ENCODE measurements at places on chromosomes 4 and X.

DNA sequence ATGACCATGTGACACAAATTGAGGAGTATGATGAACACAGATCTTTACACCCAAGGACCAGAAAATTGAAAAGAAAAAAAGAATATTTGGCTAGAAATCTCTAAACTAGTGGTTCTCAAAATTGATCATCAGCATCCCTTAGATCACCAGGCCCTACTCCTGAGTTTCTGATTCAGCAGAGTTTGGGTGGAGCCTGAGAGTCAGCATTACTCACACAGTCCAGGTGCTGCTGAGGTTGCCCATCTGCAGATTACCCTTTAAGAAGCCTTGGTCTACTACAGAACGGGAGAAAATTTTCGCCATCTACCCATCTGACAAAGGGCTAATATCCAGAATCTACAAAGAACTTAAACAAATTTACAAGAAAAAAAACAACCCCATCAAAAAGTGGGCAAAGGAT, 182.8 kb downstream of the MOSPD2 start:
- no peak for DNase-seq

- DNase-seq, result no peak
Measured at GRCh38 chr4:127335732-127336131, 297.0 kb upstream of the INTU start.

DNA sequence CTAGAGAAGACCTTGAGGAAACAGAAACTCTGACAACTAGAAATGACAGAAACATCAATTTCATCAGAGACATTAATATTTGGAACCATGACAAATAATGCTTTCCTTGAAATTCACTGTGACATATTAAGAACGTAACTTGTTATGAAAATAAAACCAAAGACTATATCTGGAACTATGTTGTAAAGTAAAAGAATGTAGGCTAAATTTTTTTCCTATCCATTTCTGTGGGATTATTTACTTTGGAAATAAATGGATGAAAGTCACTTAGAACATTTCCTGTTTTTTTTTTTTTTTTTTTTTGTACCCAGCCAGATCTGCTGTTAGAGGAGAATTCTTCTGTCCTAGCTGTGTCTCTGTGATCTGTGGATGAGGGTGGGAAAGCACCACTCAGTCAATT, 255.9 kb downstream of the SPRY1 start:
- no peak for DNase-seq

DNA sequence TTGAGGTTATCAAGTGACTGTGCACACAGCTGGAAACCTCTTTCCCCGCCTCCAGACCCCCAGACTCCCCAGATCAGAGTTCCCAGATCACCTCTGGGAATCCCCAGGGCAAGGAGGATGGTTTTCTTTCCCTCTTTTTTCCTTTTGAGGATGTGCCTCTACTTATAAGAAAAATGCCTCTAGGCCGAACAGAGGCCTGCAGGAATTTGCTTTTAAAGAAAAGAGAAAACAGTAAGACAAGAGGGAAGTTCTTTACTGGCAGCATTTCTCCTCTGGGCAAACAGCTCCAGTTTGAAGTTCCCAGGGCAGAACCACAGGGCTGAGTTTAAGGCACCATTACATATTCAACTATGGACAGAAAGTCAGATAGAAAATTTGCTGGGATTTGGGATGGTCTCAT, 837.9 kb upstream of the LCORL start:
- DNase-seq, result no peak

- no peak for DNase-seq
Measured at GRCh38 chr4:130705023-130705422, 1609.1 kb downstream of the C4orf33 start.

DNA sequence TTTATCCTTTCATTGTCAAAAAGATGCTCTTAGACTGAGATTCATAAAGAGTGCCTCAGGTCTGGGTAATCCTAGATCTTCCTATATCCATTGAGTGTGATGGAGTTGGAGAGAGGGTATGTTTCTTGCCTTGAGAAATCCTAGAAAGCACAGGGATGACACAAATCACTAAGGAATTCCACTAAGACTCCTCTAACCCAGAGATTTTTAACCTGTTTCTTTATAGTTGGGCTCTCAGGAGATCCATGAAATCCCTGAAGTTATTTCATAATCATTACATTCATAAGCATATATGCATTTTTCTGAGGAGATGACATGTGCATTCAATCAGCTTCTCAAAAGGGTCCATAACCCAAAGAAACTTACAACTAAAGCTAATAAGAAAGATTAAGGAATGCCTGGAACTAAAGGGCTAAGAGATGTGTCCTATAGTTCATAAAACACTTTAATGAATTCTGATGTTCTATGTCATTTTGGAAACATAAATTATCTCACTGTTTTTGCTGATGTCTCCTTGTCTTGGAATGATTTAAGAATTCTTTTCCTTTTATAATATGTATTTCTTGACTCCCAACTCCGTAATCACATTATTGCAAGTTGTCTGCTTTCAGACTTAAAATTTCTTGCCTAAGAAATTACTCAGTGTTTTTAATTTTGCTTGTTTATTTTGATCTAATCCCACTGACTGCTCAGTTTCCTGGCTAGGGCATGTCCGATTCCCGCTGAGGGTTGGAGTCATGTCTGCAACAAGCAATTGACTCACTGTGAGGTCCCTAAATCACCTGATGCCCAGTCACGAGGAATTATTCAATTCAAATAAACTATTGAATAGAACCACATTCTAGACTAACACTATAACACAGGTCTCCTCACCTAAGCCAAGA, 2.8 kb upstream of the AMTN start:
- DNase-seq, result no peak

DNA sequence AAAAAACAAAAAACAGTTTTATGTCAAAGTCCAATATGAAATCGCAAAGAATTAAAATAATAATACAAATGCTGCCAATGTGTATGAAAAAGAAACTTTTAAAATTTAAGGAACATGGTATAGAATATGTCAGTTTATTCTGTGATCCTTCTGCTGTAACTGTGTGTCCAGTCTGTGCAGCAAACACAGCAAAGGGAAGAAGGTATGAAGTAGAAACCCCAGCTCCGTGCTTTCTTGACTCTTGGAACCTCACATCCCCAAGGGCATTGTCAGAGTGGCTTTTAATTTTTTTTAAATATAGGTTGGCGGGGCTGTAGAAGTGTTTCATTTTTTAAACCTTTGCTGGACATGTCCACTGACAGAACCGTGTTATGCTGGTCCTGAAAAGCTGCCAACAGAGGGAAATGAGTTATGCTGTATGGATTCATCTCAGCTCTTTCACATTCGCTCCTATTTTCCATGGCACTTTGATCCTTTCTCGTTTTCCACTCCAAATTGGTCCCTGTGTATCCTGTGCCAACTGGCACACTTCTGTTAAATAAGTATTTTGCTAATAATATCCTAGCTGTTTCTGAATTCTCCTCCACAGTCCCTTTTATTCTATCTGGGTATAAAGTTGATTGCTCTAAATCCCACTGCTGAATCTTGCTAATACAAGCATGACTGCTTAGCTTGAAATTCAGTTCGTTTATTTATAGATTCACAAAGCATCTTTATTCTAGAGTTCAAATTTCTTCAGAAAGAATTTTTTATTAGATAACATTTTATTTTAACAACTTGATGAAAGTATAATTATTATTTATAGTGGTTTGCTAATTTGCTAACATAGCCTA, 127.0 kb upstream of the DDIT4L start:
- no peak for DNase-seq

GRCh38 chrX:133813971-133814370, 171.4 kb downstream of the GPC3 start:
- no peak for DNase-seq

- no peak for DNase-seq
Measured at GRCh38 chrX:13115146-13115855, 70.9 kb upstream of the FAM9C start.

DNA sequence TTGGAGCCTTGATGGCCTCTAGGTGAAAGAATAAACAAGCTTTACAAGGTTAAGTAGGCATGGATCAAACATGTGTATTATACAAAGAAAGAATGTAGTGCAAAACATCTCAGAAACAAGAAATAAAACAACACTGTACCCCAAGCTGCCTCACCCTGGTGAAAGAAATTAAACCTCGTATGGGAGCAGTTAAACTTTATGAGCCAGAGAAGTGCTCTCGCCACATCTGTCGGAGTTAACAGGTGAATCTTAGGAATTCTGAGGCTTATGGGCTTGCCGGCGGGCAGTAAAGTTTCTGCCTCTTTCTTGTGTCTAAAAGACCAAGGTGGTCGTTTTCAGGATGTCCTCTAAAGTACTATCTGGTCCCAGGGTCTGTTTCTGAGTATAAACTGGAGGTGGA, 34.0 kb upstream of the ARSH start:
- DNase-seq, result no peak

GRCh38 chr4:3527101-3527913, 4.9 kb downstream of the LRPAP1 start:
- no peak for DNase-seq

GRCh38 chr4:106893395-106893881, 142.7 kb downstream of the DKK2 start:
- no peak for DNase-seq

GRCh38 chr4:61201561-61201960, 1.4 kb downstream of the ADGRL3 start:
- no peak for DNase-seq

DNA sequence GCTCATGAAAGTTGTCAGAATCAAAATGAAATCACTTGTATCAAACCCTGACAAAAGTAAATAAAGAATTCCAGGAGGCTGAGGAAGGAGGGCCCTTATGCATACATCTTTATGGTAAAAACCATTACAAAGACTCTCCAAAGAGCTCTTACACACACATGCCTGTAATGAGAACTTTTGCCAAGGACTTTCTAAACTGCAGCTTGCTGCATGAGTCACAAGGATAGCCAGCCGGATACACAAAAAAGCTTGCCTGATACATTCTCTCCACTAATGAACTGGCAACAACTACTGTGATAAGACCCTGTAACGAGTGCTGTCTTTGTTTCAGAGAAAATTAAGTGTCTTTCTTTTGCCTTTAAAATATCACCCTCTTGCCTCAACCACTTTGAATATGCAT, 618.1 kb downstream of the PPP4R3C start:
- no peak for DNase-seq

- DNase-seq, result no peak
Measured at GRCh38 chr4:40340030-40340429, 4.9 kb downstream of the CHRNA9 start.

GRCh38 chr4:189083769-189084168, 856.9 kb upstream of the FRG1 start:
- DNase-seq, result no peak

DNA sequence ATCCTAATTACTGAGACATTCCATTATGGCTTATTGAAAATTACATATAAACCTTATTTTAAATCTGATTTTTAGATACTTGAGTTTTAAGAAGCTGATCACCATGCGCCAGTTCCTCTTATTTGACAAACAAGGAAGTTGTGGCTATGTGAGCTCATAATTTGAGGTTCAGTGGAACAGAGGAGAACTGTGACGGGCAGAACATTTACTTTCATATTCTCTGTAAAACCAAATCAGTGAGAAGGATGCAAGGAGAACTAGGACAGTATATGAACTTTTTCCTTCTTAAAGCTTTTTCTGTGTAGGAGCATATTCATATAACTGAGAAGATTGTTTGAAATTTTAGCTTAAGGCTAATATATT, 25.3 kb downstream of the STIM2 start:
- peak; percentile 45 for DNase-seq

DNA sequence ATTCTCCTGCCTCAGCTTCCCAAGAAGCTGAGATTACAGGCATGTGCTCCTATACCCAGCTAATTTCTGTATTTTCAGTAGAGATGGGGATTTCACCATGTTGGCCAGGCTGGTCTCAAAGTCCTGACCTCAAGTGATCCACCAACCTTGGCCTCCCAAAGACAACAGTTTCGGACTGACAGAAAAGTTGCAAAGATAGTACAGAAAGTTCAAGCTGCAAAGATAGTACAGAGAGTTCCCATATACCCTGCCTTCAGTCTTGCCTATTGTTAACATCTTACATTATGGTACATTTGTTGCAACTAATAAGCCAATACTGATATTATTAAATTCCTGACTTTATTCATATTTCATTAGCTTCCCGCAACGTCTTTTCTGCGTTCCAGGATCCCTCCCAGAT, 65.8 kb downstream of the SUPT20HL2 start:
- DNase-seq, result no peak

DNA sequence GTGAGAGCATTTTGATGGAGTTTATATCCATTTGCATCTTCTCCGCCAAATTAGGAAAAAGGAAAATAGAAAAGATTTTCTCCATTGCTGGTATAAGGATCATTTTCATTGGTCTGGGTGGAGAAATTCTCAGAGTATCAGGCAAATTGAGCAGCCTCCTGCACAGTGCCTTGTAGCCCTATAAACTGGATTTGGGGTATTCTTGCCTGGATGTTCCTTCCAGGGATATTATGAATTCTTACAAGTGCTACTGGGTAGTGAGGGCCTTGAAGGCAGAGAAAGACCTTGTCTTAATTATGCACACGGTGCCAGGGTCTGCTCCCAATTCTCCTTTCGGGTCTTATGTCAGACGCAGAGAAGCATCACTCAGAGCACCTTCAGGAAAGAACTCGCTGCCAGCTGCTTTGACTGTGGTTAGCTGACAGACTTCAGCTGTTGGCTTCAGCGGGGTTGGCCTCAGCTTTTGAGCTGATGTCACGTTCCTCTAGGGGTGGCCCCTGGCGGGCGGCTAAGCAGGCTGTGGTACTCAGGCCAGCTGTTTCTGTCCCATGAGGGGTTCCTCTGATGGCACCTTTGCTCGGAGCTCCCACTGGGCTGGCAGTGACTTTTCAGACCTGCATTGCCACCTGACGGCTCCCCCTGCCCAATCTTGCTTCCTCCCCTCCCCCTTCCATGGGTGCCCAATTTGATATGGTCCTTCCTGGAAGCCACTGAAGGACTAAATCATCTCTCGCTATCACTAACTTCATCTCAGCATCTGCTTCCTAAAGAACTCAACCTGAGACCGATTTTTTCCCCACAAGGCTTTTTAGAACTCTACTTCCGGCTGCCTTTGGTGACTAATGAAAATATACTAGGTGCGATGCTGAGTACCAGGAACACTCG, 519.5 kb downstream of the BCOR start:
- DNase-seq, result peak; percentile 52

- no peak for DNase-seq
Measured at GRCh38 chrX:134013092-134013497, 27.7 kb upstream of the GPC3 start.

DNA sequence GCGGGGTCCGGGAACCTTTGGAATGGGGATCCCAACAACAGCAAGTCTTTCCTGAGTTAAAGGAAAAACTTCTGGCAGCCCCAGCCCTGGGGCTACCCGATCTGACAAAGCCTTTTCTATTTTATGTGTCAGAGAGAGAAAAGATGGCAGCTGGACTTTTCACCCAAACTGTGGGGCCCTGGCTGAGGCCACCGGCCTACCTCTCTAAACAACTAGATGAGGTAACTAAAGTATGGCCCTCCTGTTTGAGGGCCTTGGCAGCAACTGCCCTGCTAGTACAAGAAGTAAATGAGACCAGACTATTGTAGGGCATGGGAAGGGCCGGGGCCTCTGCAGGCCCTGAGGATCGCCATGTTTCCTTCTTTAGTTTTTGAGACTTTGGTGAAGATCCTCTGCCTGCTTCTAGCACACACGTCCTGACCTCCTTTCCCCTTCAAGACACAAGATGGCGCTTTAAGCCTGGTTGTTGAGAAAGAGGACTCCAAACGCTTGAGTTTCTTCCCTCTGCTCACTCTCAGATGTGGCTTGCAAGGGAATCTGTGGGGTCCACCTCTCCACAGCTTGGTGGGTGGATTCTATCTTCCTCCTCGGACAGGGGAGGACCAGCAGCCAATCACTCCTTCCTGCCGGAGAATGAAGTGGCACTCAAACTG, 18.5 kb upstream of the DRD5 start:
- DNase-seq, result peak; percentile 22

- DNase-seq, result no peak
Measured at GRCh38 chrX:115595049-115595448, 34.1 kb downstream of the PLS3 start.
